ENCODE measurements at places on chromosomes 12 and 14.
A peak's percentile ranks its signal among the peaks of the same experiment; 100 is the strongest.

DNA sequence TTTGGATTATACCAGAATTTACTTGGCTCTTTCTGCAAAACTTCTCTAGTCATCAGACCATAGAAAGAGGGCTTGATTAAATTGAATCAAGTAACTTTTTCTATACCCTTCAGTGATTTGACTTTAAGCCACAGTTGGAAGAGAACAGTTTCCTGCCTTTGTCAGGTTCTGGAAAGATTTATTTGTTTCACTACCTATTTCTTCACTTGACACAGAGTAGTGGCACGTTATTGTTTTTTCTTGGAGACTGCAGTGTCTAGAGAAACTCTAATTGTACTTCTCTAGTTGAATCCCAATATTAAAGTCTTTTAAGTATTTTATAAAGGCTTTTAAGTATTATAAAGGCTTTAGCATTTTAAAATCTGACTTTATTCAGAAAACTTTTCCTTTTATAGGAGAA lies 138.1 kb downstream of the TMEM117 start:
- DNase-seq: no peak

DNA sequence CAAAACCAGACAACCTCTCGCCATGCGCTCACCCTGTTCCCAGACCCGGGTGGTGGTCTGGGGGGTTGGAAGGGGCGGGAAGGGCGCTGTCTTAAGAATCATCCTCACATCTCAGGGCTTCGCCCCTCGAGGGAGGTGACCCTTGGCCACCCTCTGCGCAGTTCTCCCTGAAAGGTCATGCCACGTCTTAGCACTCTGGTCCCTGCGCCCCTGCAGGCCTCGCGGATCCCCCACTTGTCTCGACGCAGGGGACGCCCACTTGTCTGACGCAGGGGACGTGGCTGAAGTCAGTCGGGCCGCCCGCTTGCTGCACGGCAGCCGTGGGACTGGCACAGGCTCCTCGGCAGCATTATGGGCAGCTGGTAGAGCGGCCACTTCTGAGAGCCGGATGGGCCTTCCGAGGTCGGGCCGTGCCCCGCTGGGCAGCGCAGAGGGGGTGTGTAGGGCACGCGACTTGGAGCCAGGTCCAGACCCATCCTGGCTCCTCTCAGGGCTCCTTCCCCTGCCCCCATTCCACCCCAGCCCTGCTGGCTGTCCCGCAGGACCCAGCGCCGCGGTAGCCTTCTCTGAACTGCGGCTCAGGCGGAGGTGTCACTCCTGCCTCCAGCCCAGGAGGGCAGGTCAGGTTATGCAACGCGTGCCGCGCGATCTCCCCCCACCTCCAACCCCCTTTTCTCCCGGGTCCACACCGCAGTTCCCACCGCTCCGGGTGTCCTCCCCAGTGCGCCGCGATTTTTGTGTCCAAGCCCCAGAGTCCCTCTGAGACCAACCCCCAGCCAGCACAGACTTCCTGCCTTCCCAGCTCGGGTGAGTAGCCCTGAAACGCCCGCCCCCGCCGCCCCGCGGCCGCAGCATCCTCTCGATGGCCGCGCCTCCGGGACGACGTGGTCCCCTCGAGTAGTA lies 40.9 kb upstream of the CAPRIN2 start:
- no peak for DNase-seq

GRCh38 chr12:53462935-53463334 lies 11.0 kb downstream of the PCBP2 start:
- DNase-seq: no peak

DNA sequence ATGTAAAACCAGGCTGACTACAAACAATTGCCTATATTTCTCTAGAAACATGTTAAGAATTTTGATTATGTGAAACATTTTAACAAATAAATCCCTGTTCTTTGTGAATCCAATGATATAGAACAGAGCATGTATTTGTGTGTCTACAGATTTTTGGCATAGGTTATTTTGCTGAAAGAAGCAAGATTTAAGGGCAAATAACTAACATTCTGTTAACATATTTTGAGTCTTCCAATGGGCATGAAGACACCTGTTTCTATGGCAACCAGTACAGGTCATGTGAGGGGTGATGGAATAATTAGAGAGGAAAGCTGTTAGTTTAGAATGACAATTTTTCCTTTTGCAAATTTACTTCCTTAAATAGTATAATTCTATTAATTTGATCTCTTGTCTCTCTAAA lies 8.8 kb downstream of the ART4 start:
- no peak for DNase-seq

- DNase-seq: no peak
These were observed 319.0 kb downstream of the FOXG1 start for GRCh38 chr14:29085546-29085945.

- DNase-seq: no peak
These were observed 458 bp downstream of the SSPN start for GRCh38 chr12:26195641-26196420.

GRCh38 chr12:103841690-103842584 lies 903 bp upstream of the NT5DC3 start:
- no peak for DNase-seq

DNA sequence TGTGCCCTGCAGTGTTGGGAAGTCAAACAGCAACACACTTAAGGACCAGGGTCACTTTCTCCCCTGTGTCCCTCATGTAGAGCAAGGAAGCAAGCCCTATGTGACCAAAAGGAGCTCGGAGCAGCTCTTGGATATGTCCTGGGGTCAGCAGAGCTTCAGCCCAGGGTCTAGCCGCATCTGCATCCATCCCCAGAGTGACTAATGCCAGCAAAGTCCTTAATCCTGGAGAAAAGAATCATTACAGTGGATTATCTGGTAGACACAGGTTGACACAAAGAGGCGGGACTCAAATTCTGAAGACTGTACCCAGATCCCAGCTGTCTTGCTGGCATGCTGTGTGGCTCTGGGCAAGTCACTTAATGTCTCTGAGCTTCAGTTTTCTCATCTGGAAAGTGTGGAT lies 239.1 kb upstream of the PWP1 start:
- DNase-seq: no peak

DNA sequence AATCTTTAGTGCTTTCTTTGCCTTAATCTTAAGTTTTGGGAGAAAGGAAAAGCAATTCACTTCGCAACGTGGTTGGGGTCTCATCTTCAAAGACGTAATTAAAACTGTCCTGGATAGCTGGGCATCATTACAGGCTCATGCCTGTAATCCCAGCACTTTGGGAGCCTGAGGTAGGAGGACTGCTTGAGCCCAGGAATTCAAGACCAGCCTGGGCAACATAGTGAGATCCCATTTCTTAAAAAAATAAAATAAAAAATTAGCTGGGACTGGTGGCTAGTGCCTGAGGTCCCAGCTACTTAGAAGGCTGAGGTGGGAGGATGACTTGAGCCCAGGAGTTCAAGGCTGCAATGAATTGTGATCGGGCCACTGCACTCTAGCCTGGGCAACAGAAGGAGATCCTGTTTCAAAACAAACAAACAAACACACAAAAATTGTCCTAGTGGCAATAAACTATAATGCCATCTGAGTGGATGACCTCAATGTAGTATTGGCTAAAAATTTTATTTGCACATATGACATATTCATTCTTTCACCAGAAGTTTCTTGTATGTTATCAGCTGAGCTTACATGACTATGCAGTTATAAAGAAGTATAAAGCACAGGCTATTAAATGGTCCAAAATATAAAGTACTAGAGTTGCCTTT lies 1.6 kb upstream of the MNAT1 start:
- no peak for DNase-seq

GRCh38 chr12:52390739-52391617 lies 5.5 kb upstream of the KRT84 start:
- no peak for DNase-seq

DNA sequence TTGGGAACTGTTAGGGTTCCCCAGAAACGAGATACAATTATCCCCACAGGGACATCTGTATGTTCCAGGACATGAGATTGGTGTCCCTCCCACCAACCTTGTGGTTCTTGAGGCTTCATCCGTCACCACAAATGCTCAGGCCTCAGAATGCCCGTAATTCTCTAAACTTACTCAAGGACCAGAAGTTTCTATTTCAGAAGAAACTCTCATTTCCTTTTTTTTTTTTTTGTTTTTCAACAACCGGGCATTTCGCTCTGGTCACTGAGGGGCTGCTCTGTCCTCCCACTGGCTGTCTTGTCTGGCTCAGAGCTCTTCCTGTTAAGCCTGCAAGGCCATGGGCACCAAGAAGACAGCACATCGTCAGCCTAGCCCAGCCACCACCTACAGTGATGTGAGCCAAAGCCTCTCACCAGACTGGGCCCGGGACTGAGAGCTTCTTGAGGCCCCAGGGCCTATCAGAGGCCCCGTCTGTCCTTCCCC lies 36.2 kb downstream of the VDR start:
- DNase-seq: no peak

DNA sequence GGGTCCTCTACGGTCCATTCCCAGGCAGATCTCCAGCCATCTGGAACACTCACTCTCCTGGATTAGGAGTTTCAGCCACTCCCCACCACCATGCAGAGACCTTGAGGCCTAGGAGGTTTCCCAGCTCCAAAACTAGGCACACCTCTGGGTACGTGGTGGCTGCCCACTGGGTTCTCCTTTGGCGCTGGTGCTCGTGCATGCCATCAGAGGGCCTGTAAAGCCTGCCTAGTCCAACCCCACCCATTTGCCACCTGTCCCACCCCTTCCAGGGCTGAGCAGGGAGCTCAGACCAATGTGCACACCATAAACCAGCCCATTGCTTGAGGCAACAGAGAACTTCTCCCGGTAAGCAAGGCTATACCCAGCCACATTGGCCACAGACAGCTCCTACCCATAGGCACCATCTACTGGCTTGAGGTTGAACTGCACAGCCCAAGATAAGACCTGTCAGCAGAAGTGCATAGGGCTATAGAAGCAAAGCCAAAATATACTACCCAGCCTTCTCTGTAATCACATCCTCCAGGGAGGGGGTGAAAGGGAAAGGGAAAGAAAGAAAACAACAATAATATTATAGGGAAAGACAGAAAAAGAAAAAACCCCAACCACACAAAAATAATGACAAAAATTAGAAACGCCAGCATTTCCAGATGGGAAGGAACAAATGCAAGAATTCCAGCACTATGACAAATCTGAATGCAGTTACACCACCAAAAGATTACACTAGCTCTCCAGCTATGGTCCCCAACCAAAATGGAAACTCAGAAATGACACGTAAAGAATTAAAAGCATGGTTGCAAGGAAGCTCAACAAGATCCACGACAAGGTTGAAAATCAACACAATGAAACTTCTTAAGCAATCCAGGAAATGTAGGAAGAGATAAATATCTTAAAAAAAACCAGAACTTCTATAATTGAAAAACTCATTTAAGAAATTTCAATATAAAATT lies 111.9 kb upstream of the CCDC175 start:
- no peak for DNase-seq

DNA sequence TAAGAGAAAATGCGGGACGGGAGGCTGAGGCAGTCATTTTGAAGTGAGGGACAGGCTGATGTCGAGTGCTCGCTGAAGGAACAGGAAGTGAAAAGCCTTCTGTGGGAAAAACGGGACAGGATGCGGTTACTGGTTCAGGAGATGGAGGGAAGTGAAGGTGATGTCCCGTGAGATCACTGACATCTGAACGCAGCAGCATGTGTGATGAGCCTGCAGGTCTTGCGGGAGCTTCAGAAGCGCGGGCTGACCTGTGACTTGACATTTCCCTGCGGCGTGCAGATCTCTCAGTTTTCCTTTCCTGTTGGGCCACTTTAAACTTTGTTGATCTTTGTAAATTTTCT lies 77.8 kb downstream of the DDX51 start:
- no peak for DNase-seq

DNA sequence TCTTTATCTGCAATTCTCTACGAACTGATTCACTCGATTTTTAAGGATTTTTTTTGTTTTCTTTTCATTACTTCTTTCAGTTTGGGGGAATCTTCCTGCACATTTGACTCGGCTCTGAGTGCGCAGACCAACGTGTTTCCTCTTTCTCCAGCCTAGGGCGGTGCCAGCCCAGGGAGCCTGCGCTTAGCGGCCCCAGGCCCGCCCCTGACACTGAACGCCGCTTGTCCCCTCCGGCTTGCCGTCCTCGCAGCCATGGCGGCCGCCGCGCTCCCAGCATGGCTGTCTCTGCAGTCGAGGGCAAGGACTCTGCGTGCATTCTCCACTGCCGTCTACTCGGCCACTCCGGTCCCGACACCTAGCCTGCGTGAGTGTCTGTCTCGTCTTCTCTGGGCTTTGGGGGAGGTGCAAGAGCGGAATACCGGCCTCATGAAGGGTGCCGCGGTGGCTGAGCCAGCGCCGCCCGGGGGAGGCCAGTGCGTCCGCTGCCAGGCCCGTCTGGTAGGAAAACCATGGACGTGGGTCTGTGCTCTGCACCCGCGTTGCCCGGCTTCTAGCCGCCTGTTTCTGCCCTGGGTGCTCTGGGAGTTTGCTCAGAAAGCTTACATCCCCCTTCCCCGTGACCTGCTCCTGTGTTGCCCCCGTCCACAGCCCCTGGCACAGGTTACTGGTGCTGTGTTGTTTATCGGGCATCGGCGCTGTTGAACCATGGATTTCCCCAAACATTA lies at the start of gene MRPS35:
Gene MRPS35, plus strand, starts transcription at position 241 of the 725 bp plus-strand sequence. Its CDS starts 12 bp downstream, at position 253.
- DNase-seq: peak; percentile 52

GRCh38 chr14:71597287-71597920 lies 334.8 kb upstream of the RGS6 start:
- DNase-seq: no peak

DNA sequence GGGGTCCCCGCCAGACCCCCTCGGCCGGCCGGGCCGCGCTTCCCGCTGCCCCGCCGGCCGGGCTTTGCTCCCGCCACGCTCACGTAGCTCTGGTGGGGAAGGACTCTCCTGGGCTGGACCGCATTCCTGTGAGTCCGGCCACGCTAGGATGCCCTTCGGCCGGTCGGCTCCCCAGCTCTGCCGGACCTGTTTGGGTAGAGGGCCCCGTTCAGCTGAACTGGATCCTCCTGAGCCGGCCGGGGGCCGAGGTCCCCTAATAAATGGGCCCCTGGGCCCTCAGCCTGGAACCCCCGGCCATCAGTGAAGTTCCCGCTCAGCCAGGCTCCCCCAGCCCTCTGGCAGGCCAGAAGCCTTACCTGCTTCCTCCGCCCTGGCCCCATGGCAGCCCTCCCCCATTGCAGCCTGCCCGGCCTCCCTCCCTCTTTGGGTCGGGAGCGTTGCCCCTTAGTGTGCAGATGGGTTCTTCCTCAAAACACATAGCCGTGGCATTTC lies 593 bp downstream of the UNC119B start:
- no peak for DNase-seq

- DNase-seq: no peak
These were observed 34.2 kb upstream of the PRMT8 start for GRCh38 chr12:3456809-3457208.

GRCh38 chr14:69953266-69953915 lies 74.2 kb downstream of the SMOC1 start:
- no peak for DNase-seq

GRCh38 chr12:124771462-124772288 lies 92.0 kb downstream of the SCARB1 start:
- no peak for DNase-seq
